CD4-positive, alpha-beta T cell treated with Interleukin-2 at 100 ng/mL for 4 hours (primary cell): ENCODE measurements at places on chromosomes 16 and 17.
A peak's percentile ranks its signal among the peaks of the same experiment; 100 is the strongest.

- DNase-seq = no peak
Observed at GRCh38 chr16:12515746-12516145, 287.9 kb downstream of the CPPED1 start.

DNA sequence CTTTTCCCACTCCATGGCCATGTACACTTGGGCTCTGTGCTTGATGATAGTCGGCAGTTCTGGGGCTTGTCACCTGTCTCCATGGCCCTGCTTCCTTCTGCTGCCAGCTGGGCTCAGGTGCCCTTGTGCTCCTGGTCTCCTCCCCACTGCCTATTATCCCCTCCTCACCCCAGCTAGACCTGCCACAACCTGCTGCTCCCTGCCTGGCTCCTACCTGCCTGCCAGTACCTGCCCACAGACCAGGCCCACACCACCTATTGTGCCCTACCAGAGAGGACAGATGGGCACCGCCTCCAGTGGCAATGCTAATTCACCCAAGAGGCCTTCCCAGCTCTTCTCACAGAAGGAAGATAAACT lies 538 bp upstream of the RAPGEFL1 start:
- DNase-seq = no peak

- peak; percentile 65 for DNase-seq
Observed at GRCh38 chr17:74199306-74200092, 4.0 kb upstream of the RPL38 start.

DNA sequence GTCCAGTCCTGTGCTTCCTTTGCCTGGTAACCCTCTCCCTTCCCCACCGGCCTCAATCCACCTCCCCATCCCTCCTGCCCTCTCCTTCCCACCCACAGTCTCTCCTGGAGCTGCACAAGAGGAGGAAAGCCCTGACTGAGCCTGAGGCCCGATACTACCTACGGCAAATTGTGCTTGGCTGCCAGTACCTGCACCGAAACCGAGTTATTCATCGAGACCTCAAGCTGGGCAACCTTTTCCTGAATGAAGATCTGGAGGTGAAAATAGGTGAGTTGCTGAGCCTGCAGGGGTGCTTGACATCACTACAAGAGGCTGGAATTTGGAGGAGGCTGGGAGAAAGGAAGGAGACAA lies 1.3 kb downstream of the PLK1 start:
- DNase-seq = no peak

DNA sequence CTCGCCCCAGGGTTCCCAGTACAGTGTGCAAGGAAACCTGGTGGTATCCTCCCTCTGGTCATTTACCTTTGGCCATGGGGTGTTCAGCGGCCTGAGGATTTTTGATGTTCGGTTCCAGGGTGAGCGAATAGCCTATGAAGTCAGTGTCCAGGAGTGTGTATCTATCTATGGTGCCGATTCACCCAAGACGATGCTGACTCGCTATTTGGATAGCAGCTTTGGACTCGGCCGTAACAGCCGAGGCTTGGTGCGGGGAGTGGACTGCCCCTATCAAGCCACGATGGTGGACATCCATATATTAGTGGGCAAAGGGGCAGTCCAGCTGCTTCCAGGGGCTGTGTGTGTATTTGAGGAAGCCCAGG lies 1.2 kb downstream of the AOC2 start:
- no peak for DNase-seq

DNA sequence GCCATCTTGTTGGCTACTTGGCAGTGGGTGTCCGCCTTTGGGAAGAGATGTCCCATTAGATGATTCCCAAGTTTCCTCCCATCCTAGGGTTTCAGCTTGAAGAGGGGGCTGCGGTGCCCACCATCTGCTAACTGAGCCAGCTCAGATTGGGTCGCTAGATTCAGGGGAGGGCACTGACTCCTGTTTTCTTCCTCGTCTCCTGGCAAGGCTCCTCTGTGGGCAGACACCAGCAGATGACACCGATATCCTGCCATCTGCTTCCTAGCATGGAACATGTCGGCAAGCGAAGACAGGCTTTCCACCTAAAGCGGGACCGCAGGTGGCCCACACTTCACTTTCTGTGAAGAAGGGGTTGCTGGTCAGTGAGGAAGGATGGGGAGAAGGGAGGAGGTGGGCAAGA lies 27.3 kb downstream of the C17orf75 start:
- DNase-seq = no peak

DNA sequence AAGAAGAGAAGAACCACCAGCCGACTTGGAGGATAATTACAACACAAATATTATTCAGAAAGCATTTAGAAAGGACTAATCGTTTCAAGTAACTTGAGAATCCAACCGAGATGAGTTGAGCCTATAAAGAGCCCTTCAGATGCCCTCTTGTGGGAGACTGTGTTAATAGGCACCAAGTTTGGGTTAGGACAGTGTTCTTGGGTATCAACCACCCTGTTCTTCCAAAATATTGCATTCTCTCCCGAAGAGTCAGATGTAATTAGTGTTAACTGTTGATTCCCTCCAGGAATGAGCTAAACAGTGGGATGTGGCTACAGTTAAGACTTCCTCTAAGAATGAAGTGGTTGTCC lies 87.8 kb upstream of the NOL11 start:
- DNase-seq = peak; percentile 24

- DNase-seq = no peak
Observed at GRCh38 chr17:77125432-77125901, 15.3 kb upstream of the SEC14L1 start.

- DNase-seq = no peak
Observed at GRCh38 chr17:18246880-18247612, 11.5 kb downstream of the FLII start.

- DNase-seq = no peak
Observed at GRCh38 chr16:26078716-26079355, 387.1 kb downstream of the HS3ST4 start.

DNA sequence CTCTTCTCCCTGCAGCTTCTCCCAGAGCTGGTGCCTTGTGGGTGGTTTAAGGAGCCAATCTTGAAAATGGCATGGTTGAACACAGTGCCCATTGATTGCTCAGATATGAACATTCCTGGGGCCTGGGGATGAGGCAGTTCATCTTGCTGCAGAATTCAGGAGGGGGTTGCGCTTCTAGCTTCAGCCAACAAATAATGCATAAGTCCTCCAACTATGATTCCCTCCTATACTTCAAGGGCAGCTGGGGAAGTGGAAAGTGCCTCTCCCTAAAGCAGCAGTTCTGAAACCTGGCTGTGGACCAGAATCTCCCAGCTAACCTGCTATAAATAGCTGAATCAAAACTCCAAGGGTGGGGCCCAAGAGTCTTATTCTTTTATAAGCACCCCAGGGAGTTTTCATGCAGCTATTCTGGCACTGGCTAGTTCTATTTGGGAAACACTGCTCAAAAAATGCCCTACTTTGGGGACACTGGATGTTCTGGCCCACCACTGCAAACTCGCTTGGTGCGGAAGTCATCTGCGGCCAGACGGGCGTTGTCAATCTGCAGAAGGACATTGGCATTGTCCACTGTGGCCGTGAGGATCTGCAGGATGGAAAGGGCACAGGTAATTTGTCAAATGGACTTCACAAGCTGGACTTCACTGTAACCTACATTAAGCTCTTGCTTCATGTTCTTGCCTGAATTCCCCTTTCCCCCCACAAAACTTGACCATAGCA lies 130.3 kb downstream of the CCDC144A start:
- no peak for DNase-seq

GRCh38 chr16:21156767-21157467 lies 1.6 kb upstream of the LDAF1 start:
- peak; percentile 17 for DNase-seq

DNA sequence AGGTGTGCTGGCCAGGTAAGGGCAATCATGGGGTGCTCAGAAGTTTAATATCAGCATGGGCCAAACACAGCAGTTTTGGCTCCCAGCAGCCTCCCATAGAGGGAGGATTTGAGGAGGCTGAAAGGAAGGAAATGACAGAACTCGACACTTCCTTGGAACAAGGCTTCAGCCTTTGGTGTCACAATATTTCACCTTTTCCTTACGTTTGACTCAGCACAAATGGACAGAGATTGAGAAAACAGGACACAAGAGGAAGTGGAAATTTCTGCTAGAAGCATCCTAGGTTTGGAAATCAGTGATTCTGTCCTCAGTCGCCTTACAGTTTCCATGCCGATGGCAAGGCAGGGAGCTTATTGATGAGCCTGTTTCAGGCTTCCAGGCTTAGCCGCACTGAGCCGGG lies 181.4 kb downstream of the MAF start:
- no peak for DNase-seq

DNA sequence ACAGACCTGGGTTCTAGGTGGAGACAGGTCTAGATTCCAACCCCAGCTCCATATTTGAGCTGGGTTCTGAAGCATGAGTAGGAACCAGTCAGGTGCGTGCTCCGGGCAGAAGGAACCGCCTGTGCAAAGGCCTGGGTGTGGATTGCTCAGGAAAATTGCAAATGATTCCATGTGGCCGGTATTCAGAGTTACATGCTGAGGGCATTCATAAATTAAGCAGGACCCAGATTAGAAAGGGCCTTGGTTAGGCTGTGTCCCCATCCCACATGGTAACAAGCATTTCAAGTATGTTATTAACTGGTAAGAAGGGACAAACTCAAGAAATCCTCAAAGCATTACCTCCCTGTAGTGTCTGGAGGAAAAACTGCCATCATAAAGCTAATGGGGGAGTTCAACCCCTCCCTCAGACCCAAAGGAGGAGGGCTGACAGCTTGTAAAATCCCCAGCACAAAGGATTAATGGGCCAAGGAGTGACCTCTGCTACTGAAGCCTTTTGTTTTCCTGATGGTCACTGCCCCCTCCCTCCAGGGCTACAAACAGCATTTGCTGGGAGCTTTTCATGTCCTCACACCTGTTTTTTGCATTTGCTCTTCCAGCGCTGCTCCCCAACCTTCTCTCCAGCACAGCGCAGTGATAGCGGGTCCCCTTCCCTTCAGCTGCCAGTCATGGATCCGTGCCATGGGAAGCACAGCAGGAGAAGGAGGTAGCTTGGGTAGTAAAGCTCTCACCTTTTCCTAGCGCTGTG lies 218.0 kb downstream of the C16orf95 start:
- DNase-seq = no peak

DNA sequence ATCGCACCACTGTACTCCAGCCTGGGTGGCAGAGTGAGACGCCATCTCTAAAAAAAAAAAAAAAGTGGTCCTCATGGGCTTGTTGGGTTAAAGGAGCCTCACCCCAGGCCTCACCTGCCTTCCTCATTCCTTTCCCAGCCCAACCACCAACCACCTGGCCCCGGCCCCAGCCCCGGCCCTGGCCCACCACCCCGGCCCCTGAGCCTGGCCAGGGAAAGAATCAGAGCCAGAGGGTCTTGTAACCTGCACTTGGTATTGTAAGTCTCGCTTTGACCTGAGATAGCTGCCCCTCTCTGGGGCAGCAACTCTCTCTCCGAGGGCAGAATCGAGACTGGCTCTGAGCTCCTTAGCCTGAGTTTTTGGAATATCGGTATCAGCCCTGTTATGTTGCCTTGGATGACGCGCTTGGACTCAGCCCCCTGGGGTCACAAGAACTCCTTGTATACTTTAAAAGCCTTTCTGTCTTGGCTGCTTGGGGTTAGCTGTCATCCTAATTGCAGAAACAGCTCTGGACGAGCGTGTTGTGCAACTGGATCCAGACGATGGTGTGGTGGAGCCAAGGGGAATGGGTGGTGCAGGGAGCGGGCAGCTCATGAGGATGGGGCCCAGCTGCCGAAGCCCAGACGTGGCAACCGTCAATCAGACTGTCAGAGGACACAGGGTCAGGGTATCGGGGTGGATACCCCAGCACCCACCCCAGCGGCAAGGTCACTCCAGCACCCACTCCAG lies 14.6 kb downstream of the SMTNL2 start:
- DNase-seq = no peak
